ENCODE measurements at places on chromosomes 7 and 10.

DNA sequence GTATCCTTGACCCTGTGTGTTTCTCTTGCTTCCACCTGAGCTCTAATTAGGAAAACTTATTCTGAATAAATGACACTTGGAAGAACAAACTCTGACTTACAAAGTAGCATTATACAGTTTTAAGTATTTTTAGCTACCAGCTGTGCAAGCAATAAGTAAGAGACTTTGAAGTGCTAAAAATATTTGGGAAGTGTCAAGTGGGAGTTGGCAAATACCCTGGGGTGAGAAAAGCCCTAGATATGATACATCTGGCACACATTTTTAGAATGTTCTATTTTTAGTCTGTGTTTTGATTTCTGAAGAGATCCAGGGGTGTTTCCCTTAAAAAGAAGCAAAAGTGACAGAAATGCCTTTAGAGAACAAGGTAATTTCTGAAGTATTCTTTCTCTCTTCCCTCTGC is 132.7 kb upstream of the TEX47 start:
- DNase-seq: no peak

DNA sequence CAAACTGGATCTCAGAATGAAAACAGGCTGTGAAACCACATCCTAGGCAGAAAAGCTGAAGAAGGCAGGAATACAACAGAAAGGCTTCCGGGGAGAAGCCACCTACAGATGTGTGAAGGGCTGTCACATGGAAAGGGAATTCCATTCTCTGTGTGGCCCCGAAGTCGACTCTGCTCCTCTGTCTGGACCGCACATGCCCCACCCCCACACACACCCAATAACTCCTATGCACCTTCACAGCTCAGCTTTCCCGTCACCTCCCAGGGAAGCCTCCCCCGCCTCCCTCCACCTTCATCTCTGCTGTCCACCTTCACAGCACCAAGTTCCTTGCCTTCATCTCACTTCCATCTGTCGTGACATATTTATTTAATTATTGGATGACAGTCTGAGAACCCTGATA is 23.4 kb upstream of the ENO4 start:
- no peak for DNase-seq

DNA sequence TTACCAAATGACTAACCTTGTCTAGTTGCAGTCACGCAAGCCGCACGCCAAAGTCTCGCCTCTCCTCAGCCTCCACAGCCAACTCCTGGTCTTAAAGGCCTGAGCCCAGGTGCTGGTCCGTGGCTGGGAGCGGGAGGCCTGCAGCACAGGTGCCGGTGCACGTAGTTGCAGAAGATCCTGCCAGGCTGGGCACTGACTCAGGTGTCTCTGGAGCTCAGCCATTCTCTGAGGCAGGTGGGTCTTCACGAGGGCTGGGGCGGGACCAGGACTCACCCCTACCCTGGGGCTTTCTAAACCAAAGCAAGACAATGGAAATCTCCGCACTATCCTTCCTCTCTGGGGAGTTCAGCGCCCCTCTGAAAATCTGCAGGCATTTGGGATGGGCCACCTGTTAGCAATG is 216.4 kb downstream of the MLLT10 start:
- no peak for DNase-seq

DNA sequence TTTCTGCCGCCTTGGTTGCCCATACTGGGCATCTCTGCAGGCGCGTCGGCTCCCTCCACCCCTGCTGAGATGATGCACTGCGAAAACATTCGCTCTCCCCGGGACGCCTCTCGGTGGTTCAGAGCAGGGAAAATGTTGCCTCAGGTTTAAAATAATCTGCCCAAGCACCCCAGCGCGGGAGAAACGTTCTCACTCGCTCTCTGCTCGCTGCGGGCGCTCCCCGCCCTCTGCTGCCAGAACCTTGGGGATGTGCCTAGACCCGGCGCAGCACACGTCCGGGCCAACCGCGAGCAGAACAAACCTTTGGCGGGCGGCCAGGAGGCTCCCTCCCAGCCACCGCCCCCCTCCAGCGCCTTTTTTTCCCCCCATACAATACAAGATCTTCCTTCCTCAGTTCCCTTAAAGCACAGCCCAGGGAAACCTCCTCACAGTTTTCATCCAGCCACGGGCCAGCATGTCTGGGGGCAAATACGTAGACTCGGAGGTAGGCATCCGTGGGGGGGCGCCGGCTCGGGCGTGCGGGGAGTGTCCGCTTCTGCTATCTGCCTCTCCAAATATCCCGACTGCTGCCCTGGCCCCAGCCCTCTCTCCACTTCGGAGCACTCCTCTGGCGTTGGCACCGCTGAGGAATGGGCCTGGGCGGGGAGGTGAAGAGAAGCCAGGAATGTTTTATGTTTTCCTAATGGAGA is at the start of gene CAV1:
CAV1 (plus strand) TSS at position 428 of the 689 bp plus-strand sequence; CDS start at position 455, 27 bp downstream.
- peak; percentile 78 for DNase-seq

DNA sequence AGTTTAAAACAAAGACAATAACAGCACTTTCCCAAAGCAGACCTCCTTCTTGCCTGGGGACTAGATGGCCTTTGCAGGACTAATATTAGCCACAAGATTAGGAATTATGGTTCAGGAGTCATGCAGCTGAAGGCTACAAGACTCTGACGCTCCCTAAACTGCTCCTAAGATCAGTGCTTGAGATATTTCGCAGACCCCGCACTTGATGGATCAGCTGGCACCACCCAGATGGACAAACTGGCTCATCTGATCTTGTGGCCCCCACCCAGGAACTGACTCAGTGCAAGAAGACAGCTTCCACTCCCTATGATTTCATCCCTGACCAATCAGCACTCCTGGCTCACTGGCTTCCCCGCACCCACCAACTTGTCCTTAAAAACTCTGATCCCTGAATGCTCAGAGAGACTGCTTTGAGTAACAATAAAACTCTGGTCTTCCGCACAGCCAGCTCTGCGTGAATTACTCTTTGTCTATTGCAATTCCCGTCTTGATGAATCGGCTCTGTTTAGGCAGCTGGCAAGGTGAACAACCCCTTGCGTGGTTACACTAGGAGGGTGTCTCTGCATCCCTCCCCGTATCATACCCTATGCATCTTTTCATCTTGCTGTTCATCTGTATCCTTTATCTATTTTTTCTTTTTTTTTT is 26.9 kb upstream of the NRBF2 start:
- no peak for DNase-seq
